COR-L47 (cell line): ENCODE measurements at places on chromosomes 12 and 14.
A peak's percentile ranks its signal among the peaks of the same experiment; 100 is the strongest.

DNA sequence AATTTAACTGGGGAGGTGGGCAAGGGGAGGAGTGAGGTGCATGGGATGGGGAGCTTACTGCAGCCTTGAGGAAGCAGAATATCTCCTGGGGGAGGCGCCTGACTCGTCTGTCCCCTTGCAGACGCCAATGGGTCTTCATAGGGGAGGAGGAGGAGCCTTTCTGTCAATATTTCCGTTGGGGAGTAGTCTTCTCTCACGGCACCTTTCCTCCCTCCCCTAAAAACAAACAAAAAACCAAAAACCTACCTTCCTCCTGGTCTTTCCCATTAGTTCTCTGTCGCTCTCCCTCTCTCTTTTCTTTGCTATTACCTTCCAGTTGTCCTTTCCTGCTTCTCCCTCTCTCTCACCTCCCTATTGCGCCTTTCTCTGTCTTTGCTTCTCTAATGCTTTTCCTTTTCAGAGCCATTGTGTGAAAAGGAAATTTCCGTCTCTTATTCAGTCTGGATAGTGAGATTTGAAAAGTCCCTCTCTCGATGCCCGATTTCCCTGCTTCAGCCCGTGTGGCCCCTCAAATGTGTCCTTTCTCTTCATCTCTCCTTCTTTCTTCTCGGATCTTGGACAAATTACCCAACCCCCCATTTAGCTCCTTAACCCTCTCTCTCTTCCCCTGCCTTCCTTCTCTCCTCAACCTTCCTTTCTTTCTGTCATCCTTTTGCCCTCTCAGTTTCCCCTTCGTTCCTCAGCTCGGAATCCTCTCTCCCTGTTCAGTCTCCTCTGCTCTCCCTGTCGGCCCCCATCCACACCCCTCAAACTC lies 5.9 kb downstream of the GPR84 start:
- peak; percentile 83 for DNase-seq

GRCh38 chr12:21773263-21773741 lies 1.2 kb downstream of the KCNJ8 start:
- DNase-seq = no peak

DNA sequence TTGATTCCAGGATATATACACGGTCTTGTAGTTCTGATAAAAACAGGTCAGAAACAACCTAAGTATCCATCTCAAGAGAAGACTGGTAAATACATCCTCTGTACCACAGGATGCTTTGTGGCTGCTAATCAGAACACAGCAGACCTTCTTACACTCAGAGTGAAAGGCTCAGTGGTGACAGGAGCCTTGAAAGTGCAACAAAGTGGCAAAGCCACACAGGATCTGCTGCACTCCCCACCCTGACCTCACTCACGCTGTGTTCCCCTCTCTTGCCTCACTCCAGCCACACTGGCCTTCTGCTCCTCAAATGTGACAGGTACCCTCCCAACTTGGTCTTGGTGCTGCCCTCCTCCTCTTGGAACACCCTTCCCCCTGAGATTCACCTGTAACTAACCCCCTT lies 98.1 kb upstream of the GRIP1 start:
- no peak for DNase-seq

DNA sequence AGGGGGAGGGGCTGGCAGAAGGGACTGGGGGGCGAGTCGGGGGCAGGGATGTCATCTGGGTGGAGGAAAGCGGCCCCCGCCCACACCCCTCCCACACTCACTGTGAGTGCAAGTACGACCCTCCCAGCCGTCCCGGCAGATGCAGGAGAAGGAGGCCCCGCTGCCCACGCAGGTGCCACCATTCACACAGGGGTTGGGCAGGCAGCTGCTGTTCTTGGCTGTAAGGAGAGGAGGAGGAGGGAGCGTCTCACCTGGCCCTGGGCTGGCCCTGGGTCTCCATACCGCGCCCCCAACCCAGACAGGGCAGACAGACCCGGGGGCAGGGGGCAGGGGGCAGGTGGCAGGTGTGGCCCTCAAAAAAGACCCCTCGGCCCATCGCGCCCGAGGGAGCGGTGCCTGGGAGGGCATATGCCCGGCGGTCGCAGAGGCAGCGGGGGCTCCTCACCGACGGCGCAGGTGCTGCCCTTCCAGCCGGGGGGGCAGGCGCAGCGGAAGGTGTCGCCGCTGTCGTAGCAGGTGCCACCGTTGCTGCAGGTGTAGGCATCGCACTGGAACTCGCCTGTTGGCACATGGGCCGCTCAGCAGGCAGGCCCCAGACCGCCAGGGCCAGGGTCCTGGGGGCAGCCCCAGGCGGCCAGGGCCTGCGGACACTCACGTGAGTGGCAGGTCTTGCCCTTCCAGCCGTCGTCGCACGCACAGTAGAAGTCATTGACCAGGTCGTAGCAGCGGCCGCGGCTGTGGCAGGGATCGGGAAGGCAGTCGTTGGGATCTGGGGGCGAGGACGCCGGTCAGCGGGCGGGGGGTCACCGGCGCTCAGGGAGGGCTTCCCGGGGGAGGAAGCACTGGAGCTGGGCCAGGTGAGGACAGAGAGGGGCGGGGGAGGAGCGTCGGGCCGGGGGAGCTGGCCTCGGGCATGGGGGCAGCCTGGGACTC lies 20.6 kb downstream of the JAG2 start:
- no peak for DNase-seq

GRCh38 chr14:75223664-75224154 lies 47.3 kb upstream of the TMED10 start:
- no peak for DNase-seq

- no peak for DNase-seq
These were observed 43.4 kb downstream of the RAD52 start for GRCh38 chr12:906062-906585.

GRCh38 chr12:3178671-3179313 lies 101.6 kb downstream of the TSPAN9 start:
- peak; percentile 33 for DNase-seq

- no peak for DNase-seq
These were observed 281.5 kb downstream of the CACNA1C start for GRCh38 chr12:2334271-2334670.

DNA sequence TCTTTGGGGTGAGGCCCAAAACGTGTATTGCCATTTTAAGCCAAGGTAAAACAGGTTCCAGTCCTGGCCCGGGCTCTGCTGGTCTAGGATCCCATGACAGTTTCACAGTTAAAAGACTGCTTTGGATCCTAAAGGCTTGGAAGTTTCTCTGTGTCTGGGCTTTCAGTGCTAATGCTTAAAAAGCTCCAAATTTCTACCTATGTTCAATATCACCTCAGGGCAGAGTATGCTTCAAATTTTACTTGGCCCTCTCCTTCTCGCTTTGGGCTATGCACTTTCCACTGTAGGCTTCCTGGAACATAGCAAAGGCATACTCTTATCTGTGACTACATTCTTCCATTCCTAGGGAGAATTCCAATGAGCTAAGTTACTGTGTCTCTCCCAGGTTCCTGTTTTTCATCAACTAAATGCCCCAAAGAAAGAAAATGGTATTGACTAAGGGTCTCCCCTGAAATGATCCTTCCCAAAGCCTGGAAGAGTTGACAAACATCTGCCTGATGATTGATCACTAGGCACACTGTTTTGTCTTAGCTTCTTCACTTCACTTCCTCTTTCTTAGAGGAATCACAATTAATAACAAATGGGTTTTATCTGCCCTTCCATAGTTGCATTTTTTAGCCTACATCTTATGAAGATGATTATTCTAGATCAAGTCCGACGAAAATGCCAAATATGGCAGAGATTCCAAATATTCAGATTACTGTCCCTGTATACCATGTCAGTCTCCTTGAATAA lies 79.4 kb downstream of the TMTC2 start:
- no peak for DNase-seq

DNA sequence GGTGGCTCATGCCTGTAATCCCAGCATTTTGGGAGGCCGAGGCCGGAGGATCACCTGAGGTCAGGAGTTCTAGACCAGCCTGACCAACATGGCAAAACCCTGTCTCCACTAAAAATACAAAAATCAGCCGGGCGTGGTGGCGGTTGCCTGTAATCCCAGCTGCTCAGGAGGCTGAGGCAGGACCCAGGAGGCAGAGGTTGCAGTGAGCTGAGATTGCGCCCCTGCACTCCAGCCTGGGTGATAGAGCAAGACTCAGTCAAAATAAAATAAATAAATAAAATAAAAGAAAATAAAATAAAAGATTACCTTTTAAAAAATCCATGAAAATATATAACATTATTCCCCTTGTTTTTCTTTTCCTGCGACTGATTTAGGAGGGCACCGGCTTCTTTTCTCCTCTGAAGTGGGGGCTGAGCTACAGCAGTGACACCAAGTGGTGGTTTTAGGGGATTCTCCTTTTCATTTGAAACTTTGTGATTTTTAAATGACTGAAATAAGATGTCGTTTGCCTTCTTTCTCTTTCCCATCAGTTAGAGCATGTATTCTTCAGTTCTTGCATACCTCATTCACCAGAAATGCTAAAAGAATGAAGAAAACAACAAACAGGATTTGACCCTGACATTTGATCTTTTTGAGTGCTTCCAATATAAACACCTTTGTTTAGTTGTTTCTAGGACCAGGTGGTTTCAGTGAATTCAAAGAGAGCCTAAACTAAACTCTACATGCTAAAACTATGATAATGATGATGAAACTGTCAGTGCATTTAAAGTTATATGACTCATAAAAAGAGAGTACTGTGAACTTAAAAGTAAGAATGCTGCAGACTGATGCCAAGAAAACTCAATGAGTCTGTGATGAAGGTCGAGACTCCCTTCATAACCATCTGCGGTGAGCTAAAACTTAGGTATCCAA lies 22.6 kb upstream of the PKP2 start:
- peak; percentile 29 for DNase-seq

GRCh38 chr14:69708049-69708448 lies 58.9 kb upstream of the SRSF5 start:
- DNase-seq = no peak

DNA sequence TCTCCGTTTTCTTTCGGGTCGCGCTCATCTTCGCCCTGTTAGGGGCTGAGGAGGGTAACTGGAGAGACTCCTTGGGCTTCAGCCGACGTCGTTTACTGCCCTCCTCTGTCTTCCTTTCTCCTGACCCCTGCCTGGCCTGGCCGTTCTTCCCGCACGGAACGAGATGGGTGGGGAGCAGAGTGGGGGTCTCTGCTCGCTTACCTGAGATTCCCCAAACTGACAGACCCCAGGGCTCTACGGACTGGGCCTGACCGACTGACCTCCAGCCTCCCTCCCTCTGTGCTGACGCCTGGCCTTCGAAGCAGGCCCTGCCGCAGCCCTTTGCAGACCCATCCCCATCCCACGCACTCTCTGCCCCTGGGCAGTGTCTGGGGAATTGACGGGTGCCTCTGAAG lies 439 bp downstream of the GOLGA5 start:
- no peak for DNase-seq

DNA sequence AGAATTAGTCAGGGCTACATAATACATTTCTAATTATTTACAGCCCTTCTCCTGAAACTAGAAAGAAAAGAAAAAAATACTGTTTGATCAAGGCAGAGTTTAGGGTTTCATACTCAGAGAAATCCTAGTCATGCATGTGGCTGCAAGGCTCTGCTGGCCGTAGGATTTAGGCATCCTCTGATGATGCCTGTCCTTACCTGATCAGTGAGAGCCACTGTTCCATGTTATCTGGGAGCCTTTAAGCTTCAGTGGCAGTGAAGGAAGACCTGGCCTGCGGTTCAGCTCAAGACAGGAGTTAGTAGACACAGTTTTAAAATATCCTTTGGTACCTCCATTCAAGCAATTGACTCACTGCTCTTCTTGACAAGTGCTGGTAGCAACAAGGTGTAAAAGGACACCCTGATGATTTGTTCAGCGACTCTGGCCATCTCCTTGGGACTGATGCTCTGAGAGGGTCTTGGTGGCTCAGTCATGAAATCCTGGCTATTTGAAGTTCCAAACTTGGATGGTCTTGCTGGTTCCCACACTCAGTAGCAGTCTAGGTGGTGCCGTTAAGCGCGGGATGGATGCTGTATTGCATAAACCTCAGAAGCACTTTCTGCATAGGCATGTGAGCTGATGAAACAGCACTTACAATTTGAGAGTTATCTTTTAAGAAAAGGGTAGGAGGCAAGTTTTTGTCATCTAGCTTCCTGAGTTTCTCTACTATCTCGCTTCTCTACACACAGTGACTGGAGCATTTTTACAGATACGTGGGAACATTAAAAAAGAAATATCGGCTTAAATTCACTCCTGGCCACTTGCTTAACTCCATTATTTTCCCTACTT lies 162.0 kb downstream of the SAMD4A start:
- no peak for DNase-seq

DNA sequence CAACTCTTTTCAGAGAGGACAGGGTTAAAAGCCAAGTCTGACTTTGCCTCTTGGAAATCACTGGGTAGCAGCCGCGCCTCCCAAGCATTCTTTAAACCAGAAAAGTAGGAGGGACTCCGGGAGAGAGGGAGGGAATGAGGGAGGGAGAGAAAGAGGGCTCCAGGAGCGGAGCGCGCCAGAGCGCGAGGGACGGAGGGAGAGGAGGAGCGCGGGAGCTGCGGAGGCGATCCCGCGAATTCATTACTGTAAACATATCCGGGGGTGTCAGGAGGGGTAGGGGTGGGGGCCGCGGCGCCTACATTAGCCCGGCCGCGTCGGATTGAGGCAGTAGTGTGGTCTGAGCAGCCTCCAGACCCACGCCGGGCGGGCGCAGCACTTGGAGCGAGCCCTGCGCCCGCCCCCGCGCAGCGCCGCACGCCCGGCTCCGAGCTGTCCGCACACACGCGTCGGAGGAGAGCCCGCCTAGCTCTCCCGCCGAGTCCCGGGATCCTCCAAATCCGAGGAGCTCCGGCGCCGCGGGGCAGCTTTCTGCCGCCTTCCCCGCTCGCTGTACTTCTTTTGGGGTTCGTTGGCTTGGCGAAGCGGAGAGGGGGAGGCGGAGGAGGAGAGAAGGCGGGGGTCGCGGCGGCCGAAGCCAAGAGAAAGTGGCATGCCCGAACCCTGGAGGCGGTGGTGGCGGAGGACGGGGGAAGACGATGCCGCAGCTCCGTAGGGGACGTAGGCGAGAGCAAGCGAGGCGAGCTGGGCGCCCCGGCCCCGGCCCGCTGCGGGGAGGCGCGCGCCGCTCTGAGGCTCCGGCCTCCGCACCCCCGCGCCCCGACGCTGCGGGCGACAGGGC lies 3.3 kb downstream of the FLRT2 start:
- peak; percentile 55 for DNase-seq

- no peak for DNase-seq
These were observed 7.9 kb upstream of the CRIP2 start for GRCh38 chr14:105466531-105467248.

DNA sequence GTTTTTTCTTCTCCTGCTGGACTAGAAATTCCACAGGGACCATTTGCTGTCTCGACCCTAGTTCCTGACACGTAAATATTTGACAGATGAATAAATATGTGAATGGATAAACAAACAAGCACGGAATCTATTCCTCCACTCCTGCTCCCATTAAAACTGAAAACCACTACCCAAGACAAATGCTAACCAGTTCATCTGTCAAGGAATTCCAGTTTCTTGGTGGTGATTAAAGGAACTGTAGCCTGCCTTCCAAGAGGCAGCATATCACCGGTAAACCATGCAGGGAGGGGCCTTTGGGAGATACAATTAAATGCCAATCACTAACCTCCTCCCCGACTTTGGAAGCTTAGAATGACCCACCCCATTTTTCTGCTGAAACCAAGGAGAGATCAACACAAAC lies 95.4 kb downstream of the TTC7B start:
- DNase-seq = no peak

- no peak for DNase-seq
These were observed 93.4 kb upstream of the EGLN3 start for GRCh38 chr14:34044373-34044637.
